ENCODE measurements at places on chromosomes 16 and 17. TPM values are rescaled to one million over a fixed set of nuclear protein-coding genes. Genes with fewer than 3 reads are reported as not detected.

GRCh38 chr17:28196636-28197035, 122.4 kb upstream of the TMEM97 start:
- no peak for DNase-seq

DNA sequence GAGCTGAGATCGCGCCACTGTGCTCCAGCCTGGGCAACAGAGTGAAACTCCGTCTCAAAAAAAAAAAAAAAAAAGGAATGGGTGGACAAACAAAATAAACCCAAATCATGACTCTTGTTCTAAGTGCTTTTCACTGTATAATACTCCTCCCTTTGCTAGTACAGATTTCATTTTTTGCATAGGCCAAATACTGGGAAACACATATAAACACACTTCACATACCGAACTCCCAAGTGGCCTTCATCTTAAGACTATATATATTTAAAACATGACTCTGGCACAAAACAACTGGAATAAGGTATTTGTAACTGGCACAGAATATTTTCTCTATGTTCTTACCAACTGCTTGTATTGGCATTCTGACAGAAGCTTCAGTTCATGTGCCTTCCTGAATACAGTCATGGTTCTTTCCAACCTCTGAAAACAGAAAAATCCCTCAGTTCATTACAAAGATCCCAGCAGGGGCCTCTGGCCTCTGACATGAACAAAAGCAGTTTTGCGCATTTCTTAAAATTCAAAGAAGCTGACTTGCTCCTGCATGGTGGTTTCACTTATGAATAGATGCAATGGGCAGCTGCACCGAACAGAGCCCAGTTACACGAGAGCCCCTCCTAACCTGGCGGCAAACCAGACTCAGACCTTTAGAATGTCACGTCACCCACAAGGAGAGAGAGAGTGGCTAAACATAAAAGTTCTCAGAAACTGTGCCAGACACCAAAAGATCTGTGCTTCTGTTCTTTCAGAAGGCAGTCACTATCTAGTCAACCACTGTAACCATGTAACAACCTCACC, 19.1 kb upstream of the COPRS start:
- DNase-seq = no peak

DNA sequence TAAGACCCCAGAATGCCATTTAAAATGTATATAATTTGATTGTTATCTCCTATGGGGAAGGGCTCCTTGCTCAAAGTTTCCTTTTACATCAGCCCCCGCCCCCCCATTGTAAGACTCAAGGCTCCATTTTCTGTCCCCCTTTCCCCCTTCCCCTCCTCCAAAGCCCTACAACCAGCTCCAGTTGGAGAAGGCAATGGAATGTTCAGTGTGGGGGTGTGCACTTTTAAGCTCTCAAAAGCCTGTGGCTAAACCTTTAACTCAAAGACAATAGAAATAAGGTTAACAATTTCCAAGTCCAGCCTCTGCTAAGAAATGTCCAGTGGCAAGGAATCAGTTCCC, 114.7 kb downstream of the NOG start:
- no peak for DNase-seq

SLFN14 gene
- total RNA-seq = not detected

ITPRIPL2 gene
- 9.1 TPM for total RNA-seq

Measured in H9 (cell line).